ENCODE measurements at places on chromosomes 3 and 15.
A peak's percentile ranks its signal among the peaks of the same experiment; 100 is the strongest.

DNA sequence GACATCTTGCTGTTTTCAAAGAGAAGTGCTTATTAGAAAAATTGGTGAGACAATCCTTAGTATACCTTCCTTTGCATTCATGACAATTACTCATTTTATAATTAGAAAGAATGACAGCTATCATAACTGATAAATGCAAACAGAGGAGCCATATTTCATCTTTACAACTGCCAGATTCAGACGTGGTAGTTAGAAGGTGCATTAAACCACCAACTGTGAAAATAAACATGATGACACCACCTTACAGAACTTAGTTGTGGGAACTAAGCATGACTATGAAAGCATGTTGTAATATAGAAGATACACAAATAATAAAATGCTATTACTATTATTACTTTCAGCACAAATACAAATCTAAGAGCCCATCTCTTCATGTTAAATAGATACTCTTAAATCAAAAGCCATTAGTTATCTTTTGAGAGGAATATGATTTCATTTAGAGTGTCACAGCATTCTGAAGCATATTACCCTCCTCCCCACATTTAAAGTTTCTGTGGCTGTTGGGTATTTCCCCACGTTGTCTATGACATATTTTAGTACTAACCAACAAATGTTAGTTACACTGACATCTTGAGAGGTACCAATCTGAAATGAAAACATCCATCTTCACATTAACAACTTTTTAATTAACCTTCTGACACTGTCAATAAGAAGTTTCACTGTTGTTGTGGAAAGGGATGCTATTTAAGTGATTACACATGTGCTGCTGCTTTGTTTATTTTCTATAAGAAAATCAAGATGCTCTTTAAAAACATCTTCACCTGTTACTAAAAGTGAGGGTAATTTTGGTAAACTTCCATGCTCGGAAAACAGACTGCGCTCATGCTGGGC, 163.8 kb downstream of the LSAMP start:
- no peaks in the 10 kb centered on the region for H3K4me1 ChIP-seq
- no peak for DNase-seq
- H3K27me3 ChIP-seq, result no peaks in the 10 kb centered on the region
- no peaks in the 10 kb centered on the region for H3K36me3 ChIP-seq
- no peak overlapping the region for H3K27ac ChIP-seq

DNA sequence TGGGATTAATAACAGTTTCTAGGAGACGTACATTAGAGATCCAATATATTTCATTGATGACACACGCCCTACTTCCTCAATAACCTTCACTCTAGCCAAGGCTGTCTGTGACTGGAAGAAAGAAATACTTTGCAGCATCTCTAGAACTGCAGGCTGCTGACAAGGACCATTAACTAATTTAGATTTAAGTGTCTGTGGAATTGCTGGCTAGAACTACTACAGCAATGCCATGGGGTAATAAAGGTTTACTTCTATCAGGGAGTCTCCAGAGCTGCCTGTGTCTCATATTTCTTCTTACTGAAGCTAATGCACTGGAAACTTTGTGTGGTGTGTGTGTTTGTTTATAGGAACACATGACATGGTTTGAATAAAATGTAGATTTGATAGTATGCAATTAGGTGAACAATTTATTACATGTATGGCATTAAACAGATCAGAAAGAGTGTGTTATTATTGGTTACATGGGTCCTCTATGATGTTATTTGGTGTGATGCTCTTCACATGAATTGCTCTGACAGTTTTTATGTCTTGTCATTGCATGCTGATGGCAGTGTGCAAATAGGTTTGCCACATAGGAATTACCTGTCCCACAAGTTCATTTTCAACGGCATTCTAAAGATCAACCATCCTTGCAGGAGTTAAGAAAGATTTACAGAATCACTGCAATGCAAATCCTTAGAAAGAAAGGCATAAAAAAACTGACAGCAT, 916.2 kb upstream of the CADM2 start:
- H3K36me3 ChIP-seq, result no peaks in the 10 kb centered on the region
- H3K4me3 ChIP-seq, result no peak overlapping the region
- H3K27ac ChIP-seq, result no peak overlapping the region
- DNase-seq, result no peak
- no peaks in the 10 kb centered on the region for H3K27me3 ChIP-seq

- H3K27me3 ChIP-seq, result no peaks in the 10 kb centered on the region
- no peak for DNase-seq
- no peaks in the 10 kb centered on the region for H3K4me1 ChIP-seq
- H3K36me3 ChIP-seq, result no peaks in the 10 kb centered on the region
Measured at GRCh38 chr3:113185194-113185835, 26.0 kb upstream of the BOC start.

DNA sequence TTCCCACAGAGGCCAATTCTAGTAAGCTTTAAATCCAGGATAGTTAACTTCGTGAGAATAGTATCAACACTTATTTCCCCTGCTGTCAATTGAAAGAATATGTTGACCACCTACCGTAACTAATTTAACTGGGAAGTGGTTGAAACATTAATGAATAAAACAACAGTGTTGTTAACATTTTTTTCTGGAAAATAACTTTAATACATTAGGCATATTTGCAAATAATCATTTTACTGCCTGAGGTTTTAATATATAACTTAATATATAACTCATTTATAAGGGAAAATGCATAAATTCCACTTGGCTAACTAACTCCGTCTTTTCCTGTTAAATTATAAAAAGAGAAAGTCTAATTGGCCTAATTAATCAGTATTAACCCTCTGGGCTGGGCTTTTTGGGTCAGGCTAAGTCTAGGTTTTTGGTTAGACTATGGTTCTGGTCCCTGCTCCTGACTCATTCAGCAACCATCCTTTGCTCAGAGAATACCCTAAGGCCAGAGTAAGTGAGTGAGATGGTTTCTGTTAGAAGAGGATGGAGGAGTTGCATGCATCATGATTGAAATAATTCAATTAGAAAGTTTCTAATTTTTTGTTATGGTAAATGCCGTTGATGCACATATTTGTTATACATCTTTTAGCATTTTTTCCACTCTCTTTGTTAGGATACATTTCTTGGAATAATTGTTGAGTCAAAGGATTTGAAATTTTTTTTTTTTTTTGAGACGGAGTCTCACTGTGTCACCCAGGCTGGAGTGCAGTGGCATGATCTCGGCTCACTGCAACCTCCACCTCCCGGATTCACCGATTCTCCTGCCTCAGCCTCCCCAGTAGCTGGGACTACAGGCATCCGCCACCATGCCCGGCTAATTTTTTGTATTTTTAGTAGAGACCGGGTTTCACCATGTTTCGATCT, 10.8 kb upstream of the SKIL start:
- no peak overlapping the region for H3K27ac ChIP-seq
- no peaks in the 10 kb centered on the region for H3K36me3 ChIP-seq
- H3K27me3 ChIP-seq, result no peaks in the 10 kb centered on the region
- no peaks in the 10 kb centered on the region for H3K4me1 ChIP-seq
- H3K4me3 ChIP-seq, result no peak overlapping the region
- no peak for DNase-seq

GRCh38 chr3:103624271-103624670, 1189.5 kb downstream of the ZPLD1 start:
- H3K4me1 ChIP-seq, result no peaks in the 10 kb centered on the region
- H3K4me3 ChIP-seq, result no peak overlapping the region
- no peak for DNase-seq
- no peaks in the 10 kb centered on the region for H3K27me3 ChIP-seq
- no peaks in the 10 kb centered on the region for H3K36me3 ChIP-seq
- H3K27ac ChIP-seq, result no peak overlapping the region

DNA sequence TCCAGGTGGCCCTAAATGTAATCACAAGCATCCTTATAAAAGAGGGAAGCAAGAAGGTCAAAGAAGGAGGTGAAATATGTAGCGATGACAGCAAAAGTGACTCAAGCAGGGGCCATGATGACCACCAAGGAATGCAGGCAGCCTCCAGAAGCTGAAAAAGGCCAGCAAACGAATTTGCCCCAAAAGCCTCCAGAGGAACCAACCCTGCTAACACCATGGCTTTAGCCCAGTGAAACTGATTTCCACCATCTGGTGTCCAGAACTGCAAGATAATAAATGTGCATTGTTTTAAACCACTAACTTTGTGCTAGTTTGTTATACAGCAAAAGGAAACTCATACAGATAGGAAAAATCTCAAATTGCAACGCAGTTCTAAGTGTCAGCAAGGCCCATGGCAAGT, 23.0 kb upstream of the RBSN start:
- H3K27me3 ChIP-seq, result no peaks in the 10 kb centered on the region
- no peaks in the 10 kb centered on the region for H3K4me1 ChIP-seq
- no peaks in the 10 kb centered on the region for H3K36me3 ChIP-seq

- no peak for DNase-seq
- H3K4me1 ChIP-seq, result no peaks in the 10 kb centered on the region
- H3K36me3 ChIP-seq, result no peaks in the 10 kb centered on the region
- H3K27me3 ChIP-seq, result no peaks in the 10 kb centered on the region
Measured at GRCh38 chr3:151660885-151661284, 72.8 kb upstream of the AADACL2 start.

DNA sequence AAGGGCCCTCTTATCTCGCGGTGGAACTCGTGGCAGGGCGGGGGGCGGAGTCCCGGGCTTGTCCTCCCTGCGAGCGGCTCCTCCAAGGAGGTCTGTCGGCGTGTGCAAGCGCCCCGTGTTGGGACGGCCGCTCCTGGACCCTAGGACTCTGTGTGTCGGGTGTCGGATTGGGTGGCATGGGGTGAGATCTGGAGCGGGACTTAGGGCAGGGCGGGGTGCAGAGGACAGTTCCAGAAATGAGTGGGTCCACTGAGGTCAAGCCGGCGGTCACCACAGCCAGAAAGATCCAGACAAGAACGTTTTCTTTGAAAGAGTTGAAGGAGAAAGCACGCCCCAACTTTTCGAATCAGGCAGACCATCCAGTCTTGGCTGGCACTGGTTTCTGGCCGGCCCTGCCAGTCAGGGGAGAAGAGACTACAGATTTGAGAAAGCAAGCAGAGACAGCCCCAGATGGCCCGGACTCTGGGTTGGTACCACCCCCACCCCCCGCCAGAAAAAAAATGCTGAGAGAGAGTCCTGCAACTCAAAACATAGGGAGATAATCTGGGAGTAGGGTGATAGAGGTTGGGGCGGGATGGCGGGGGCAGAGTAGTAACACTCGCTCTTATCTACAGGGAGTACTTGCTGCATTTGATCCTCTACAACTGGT, 784 bp upstream of the CISH start:
- H3K27ac ChIP-seq, result peak overlapping the region; percentile 64
- no peak for DNase-seq
- no peaks in the 10 kb centered on the region for H3K27me3 ChIP-seq
- H3K4me1 ChIP-seq, result peaks cover 43% of the 10 kb centered on the region
- peaks cover 9% of the 10 kb centered on the region for H3K36me3 ChIP-seq

GRCh38 chr15:33375236-33375635, 64.5 kb downstream of the RYR3 start:
- DNase-seq, result no peak
- H3K27me3 ChIP-seq, result no peaks in the 10 kb centered on the region
- H3K27ac ChIP-seq, result no peak overlapping the region
- H3K36me3 ChIP-seq, result no peaks in the 10 kb centered on the region
- no peak overlapping the region for H3K4me3 ChIP-seq
- no peaks in the 10 kb centered on the region for H3K4me1 ChIP-seq

DNA sequence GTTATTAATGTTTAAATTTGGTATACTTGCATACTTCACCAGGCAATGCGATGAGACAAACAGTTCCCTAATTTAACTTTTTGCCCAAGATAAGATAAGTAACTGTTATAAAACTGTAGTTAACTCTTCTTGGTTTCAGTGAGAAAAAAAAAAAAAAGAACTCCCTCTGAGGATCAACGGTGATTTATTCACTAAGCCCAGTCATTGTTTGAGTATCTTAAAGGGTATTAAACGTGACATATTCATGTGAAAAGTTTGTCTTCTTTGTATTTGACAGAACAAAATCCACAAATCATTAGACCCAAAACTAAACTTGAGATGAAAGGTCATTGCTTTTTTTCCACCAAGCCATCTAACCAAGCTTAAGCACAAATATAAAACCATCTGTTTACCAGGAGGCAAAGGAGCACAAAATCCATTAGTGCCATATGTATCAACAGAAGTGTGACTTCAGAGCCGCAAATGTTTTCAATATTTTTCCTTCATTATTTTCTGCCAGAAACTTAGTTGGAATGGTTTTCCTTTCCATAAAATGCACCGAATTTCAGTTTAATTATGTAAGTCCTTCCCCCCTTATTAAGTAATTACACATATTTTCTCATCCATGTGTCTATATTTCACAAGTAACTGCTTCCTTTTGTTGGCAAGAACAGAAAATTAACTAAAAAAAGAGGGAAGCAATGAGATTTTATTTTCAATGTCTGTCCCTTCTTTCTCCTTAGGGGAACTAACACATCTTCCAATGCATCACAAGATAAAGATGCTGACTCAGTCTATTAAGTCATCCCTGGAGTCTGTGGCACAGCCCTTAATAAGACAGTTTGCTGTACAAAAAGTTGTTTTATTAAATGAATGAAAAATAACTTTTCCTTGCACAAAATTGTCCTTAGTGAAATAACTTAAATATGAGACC, 92.2 kb upstream of the RAP2B start:
- H3K4me1 ChIP-seq, result no peaks in the 10 kb centered on the region
- no peak overlapping the region for H3K27ac ChIP-seq
- H3K27me3 ChIP-seq, result no peaks in the 10 kb centered on the region
- DNase-seq, result no peak
- H3K36me3 ChIP-seq, result no peaks in the 10 kb centered on the region
- no peak overlapping the region for H3K4me3 ChIP-seq

GRCh38 chr3:79845546-79845945, 77.7 kb upstream of the ROBO1 start:
- H3K4me1 ChIP-seq, result no peaks in the 10 kb centered on the region
- H3K27ac ChIP-seq, result no peak overlapping the region
- H3K27me3 ChIP-seq, result no peaks in the 10 kb centered on the region
- H3K36me3 ChIP-seq, result no peaks in the 10 kb centered on the region
- no peak for DNase-seq

- H3K27ac ChIP-seq, result no peak overlapping the region
- H3K27me3 ChIP-seq, result no peaks in the 10 kb centered on the region
- DNase-seq, result no peak
- no peak overlapping the region for H3K4me3 ChIP-seq
- H3K36me3 ChIP-seq, result no peaks in the 10 kb centered on the region
- H3K4me1 ChIP-seq, result no peaks in the 10 kb centered on the region
Measured at GRCh38 chr3:108879915-108880314, 57.3 kb downstream of the TRAT1 start.

GRCh38 chr15:94456226-94456625, 224.9 kb downstream of the MCTP2 start:
- no peaks in the 10 kb centered on the region for H3K27me3 ChIP-seq
- H3K4me1 ChIP-seq, result no peaks in the 10 kb centered on the region
- H3K4me3 ChIP-seq, result no peak overlapping the region
- DNase-seq, result no peak
- H3K27ac ChIP-seq, result no peak overlapping the region
- no peaks in the 10 kb centered on the region for H3K36me3 ChIP-seq

- H3K27me3 ChIP-seq, result no peaks in the 10 kb centered on the region
- H3K36me3 ChIP-seq, result no peaks in the 10 kb centered on the region
- no peak for DNase-seq
- peaks cover 30% of the 10 kb centered on the region for H3K4me1 ChIP-seq
Measured at GRCh38 chr3:194871864-194872668, 186.4 kb downstream of the FAM43A start.

GRCh38 chr3:188554404-188554803, 400.4 kb downstream of the LPP start:
- no peak overlapping the region for H3K27ac ChIP-seq
- no peak overlapping the region for H3K4me3 ChIP-seq
- H3K27me3 ChIP-seq, result no peaks in the 10 kb centered on the region
- peaks cover 53% of the 10 kb centered on the region for H3K4me1 ChIP-seq
- DNase-seq, result no peak
- H3K36me3 ChIP-seq, result no peaks in the 10 kb centered on the region
